ENCODE measurements at places on chromosomes 3 and 15. TPM values are rescaled to one million over a fixed set of nuclear protein-coding genes. Genes with fewer than 3 reads are reported as not detected.

DNA sequence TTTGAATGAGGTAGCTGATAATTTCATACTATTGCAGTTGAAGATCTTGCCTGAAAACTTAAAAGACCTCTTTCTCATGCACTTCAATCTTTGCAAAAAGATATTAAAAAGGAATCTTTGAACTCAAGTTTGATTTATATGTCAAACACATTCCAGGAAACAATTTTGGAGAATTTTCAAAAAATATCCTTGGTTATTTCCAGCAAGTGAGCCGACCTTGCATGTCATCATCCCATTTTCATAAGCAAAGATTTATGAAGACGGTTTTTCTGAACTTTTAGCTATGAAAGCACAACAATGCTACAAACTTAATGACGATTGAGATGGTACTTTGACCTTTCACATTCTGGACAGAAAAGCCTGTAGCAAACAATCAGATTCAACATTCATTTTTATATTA lies 95.6 kb downstream of the RFX7 start:
- DNase-seq: no peak

Gene PPIP5K1
- 8.4 TPM for polyA plus RNA-seq

Gene TMIE
- 0.63 TPM for polyA plus RNA-seq

- DNase-seq: no peak
Measured at GRCh38 chr3:58429657-58430056, 4.0 kb downstream of the PDHB start.

- no peak for DNase-seq
Measured at GRCh38 chr3:23146163-23146562, 57.0 kb upstream of the UBE2E2 start.

Gene EPHA3
- polyA plus RNA-seq: 26.9 TPM

GRCh38 chr3:38553071-38553470 lies 56.9 kb downstream of the EXOG start:
- no peak for DNase-seq

Gene ATP8B4
- polyA plus RNA-seq: 4.3 TPM

DNA sequence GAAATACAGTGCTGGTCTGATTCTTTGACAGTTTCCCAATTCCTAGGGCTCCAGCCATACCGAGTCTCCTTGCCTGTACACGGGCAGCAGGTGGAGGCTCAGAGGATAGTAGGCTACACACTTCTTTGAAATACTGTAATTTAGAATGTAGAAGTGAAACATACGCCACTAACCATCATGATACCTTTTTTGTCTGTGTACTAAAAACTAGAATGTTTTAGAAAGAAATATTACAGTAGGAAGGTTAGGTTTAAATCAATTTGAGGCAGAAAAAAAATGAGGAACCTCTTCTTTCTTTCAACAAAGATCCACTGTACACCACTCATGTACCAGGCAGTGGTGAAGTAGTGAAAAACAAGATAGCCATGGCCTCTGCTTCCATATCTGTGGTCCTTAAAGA lies 354.7 kb downstream of the MCTP2 start:
- DNase-seq: no peak

- no peak for DNase-seq
Measured at GRCh38 chr3:53668872-53669271, 174.5 kb downstream of the CACNA1D start.

Gene ANAPC13
- polyA plus RNA-seq: 60.3 TPM

Gene STT3B
- 108 TPM for polyA plus RNA-seq

Gene GNL3
- polyA plus RNA-seq: 72.9 TPM

- no peak for DNase-seq
Measured at GRCh38 chr3:42214064-42214463, 51.9 kb downstream of the CCK start.

Gene COMMD2
- 28.3 TPM for polyA plus RNA-seq

GRCh38 chr3:124878561-124879336 lies 8.4 kb downstream of the ITGB5 start:
- no peak for DNase-seq

- no peak for DNase-seq
Measured at GRCh38 chr3:131688370-131688769, 185.6 kb upstream of the MRPL3 start.

- peak; percentile 32 for DNase-seq
Measured at GRCh38 chr3:40009991-40010390, 200.6 kb downstream of the MYRIP start.

- no peak for DNase-seq
Measured at GRCh38 chr3:129398803-129399144, 29.7 kb downstream of the EFCAB12 start.

- DNase-seq: no peak
Measured at GRCh38 chr3:72116226-72116625, 331.3 kb upstream of the PROK2 start.

GRCh38 chr3:160665784-160666526 lies 11.0 kb upstream of the ARL14 start:
- no peak for DNase-seq

- DNase-seq: no peak
Measured at GRCh38 chr15:65598468-65598867, 12.5 kb downstream of the INTS14 start.

Gene AHSG
- 0.45 TPM for polyA plus RNA-seq

- DNase-seq: no peak
Measured at GRCh38 chr15:77582763-77583162, 49.9 kb downstream of the LINGO1 start.

DNA sequence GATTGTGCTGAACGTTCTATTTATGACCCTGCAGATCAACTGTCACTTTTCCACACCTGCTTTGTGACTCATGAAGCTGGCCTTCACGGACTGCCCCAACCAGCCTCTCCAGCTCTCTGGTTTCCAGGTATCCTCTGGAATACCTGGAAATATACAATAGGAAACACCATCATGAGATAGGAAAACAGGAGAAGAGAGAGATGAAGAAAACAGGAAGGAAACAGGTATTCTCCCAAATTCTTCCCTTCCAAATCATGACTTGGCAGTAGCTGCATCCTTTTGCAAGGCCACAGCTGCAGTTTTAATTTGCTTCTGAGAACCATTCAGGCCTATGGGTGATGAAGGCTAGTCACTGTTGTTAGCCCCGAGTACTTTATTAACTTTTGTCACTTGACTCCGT lies 909.1 kb downstream of the EPHA3 start:
- DNase-seq: peak; percentile 32

Gene KBTBD13
- polyA plus RNA-seq: 1.7 TPM

- DNase-seq: no peak
Measured at GRCh38 chr3:182789371-182789770, 3.9 kb upstream of the ATP11B start.

GRCh38 chr3:159904911-159905310 lies 83.7 kb upstream of the IL12A start:
- DNase-seq: no peak

Gene THPO
- 2.5 TPM for polyA plus RNA-seq

DNA sequence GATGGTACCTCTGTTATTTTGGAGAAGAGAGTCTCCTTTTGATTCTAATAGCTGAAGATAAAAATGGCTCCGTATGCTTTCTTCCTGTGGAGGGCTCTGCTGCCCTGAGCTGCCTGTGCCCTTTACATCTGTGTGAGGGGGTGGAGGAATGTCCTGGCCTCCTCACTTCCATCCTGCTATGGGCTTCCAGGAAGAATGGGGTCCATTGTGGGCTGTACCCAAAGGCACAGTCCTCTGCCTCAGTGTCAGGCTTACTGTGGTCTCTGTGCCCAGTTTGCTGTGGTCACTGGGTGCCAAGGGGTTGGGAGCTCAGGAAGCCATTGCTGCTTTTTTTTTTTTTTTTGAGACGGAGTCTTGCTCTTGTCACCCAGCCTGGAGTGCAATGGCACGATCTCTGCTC lies 14.4 kb downstream of the DAG1 start:
- no peak for DNase-seq

DNA sequence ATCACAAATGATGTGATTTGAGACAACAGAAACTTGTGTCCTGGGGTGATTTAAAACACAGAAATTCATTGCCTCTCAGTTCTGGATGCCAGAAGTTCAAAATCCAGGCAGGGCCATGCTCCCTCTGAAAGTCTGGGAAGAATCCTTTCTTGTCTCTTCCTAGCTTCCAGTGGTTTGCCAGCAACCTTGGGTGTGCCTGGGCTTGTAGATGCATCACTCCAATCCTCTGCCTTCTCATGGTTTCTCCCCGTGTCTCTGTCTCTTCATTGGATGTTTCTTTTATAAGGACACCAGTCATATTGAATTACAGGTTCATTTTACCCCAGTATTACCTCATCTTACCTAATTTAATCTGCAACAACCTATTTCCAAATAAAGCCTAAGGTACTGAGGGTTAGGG lies 16.7 kb downstream of the ZPLD1 start:
- DNase-seq: no peak

DNA sequence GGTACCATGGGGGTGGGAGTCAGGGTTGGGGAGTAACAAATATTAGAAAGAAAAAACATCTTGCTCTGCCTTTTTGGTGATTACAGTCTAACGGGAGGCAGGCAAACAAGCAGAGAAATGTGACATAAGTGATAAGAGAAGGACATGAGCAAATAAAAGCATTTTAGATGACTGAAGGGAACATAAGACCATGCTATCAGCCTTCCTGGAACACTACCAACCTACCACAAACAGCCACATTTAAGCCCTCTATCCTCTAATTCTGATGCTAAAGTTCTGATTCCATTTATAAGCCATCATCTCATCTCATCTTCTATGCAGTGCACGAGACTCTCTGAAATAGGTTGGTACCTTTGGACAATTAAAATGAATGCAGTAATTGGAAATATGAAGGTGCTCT lies 243.4 kb upstream of the P2RY1 start:
- no peak for DNase-seq

GRCh38 chr3:14646589-14647413 lies 4.8 kb upstream of the CCDC174 start:
- DNase-seq: no peak

DNA sequence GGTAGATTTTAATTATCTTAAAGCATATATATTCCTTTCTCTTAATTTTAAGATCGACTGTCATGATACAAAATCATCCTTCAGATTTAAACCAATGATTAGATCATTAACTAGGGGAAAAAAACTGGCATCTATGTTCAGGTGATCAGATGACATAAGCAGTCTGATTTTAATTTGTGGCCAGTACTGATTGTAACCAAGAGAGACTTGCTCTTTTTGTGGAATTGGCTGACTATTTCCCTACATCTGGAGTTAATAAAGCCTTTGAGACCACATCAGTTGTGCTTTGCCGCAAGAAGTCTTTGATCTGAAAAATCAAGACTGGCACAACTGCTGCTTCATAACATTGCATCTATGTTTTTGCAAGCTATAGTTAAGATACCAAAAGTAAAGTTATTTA lies 148.4 kb upstream of the CGNL1 start:
- peak; percentile 46 for DNase-seq

GRCh38 chr3:18423401-18424212 lies 1.5 kb downstream of the SATB1 start:
- peak; percentile 75 for DNase-seq

DNA sequence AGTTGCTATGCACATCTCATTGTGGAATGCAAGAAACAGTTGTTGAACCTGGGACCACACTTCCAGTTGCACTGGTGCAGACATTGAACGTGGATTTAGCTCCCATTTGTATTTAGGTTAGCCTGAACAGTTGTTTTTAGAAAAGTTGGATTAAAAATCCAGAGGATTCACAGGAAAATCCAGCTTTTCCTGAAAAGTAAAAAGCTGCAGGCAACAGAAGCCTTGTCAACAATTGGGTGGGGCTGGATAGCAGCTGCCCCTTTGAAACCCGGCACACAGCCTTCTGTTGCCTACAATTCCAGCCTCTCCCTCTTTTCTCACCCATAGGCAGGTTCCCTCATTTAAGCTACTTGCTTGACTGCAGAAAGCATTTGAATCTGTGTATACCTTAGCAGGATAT lies 165.3 kb upstream of the TBL1XR1 start:
- no peak for DNase-seq

Gene EHD4
- 43.0 TPM for polyA plus RNA-seq

DNA sequence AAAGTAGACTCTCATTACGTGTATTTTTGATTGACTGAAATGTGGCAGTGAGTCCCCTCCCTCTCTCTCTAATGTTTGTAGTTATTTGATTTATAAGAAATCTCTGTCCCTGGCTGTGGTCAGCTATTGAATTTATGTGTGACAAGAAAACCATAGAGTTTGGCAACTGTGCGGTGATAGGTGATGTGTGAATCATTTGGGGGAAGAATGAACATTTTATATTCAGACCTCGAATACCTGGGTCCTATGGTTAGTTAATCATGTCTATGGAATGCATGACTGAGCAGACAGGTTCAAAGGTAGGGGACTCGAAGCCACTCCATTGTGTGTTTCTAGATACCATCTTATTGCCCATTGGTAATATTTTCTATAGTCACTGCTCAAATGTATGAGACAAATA lies 712.1 kb downstream of the MECOM start:
- no peak for DNase-seq
